ENCODE measurements at places on chromosomes 6 and 20.
A peak's percentile ranks its signal among the peaks of the same experiment; 100 is the strongest.

DNA sequence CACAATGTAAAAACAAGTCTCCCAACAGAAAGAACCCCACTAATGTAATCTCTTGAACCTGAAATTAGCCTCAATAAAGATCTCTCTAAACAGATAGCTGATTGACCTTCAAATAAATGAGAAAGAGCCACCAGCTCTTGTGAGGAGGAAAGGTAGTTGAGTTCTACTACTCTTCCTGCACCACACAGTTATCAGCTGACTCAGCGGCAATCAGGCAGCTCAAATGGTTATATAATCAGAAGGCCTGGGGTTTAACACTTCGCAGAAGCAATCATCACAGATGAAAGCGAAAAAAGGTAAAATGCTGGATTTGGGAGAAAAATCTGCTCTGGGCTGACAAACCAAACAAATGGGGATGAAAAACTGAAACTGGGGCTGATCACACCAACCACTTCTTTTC, 91.8 kb downstream of the CHD6 start:
- no peak for DNase-seq

- no peak for DNase-seq
Measured at GRCh38 chr6:41289815-41290214, 3.3 kb upstream of the TREM1 start.

DNA sequence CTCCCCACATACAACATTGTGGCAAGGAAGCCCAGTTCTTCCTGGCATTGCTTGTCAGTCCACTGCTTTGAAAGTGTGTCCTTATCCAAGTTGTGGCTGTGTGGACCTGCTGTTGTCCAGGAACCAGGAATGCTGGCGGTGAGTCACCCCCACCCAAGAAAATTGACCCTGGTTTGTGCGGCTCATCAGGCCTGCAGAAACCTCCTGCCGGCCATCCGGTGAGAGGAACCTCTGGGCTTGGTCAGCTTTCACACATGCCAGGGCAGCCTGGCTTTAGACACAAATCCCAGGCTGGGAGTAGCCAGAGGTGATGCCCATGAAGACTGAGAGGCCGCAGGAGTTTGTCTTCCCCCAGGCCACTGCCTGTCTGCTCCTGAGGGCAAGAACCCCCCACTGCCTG, 223.6 kb downstream of the TTLL2 start:
- DNase-seq = no peak

DNA sequence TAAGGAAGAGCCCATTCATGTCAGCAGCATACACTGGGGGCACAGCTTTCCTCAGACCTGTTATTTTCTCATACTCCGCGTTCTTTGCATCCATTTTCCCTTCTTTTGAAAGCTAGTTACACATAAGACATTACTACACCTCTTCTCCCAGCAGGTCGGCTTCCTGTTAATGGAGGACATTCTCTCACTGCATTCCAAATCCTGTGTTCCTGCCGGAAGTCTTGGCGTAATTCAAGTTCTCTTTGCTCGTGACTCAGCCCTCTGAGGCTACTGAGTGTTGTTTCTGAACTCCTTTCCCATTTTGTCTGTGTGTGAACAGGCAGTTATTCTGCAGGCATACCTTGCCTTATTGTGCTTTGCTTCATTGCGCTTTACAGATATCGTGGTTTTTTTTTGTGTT, 97.5 kb upstream of the ZBTB24 start:
- DNase-seq = no peak

DNA sequence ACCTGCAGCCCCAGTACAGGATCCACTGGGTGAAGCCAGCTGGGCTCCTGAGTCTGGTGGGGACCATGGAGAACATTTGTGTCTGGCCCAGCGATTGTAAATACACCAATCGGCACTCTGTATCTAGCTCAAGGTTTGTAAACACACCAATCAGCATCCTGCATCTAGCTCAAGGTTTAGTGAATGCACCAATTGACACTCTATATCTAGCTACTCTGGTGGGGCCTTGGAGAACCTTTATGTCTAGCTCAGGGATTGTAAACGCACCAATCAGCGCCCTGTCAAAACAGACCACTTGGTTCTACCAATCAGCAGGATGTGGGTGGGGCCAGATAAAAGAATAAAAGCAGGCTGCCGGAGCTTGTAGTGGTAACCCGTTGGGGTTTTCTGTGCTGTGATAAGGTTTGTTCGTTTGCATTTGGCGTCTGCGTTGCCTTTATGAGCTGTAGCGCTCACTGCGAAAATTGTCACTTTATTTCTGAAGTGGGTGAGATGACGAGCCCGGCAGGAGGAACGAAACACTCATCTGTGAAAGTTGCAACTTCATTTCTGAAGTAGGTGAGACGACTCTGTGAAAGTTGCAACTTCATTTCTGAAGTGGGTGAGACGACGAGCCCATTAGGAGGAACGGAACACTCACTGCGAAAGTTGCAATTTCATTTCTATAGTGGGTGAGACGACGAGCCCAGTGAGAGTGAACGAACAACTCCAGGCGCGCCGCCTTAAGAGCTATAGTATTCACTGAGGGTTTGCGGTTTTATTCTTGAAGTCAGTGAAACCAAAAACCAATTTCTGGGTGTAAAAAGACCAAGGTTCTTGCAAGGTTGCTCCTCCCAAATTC, 31.1 kb downstream of the SERPINB6 start:
- DNase-seq = peak; percentile 91

DNA sequence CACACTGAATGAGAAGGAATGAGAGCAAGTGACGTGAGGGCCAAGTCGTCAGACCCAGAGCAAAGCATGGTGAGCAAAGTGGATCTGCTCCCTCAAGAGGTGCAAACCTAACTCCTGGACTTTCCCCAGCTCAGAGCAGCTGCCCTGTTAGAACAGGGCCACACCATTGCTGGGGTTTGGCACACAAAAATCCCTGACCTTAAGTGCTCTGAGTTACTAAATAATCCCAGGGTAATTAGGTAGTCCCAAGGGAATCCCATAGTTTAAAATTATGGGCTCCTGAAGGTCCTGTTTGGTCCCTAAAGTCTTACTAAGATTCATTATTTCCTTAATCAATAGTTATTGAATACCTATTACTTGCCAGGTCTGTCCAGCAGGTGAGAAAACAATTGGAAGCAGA, 165.1 kb upstream of the TNFAIP3 start:
- DNase-seq = no peak
